Germinal center (tissue), 1 donor: ENCODE measurements at places on chromosomes 12 and 14.
A peak's percentile ranks its signal among the peaks of the same experiment; 100 is the strongest.

DNA sequence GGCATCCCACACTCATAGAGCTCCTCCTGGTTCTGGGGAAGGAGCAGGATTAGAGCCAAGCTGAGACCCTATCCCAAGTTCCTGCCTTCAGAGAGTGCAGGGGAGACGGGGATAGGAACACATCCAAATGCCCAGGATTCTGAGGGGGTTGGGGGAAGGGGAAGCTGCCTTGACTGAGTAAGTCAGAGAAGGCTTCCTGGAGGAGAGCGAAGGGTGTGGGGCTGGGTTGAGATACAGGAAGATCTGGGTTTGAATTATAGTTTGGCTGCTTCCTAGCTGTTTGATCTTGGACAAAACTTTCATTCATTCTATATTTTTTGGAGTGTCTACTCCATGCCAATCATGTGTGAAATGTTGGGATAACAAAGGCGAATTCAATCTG lies 8.0 kb upstream of the AQP2 start:
- no peak for DNase-seq

- no peak for DNase-seq
Measured at GRCh38 chr14:53175375-53175774, 22.3 kb upstream of the DDHD1 start.

GRCh38 chr14:52455291-52456088 lies 96.8 kb downstream of the TXNDC16 start:
- DNase-seq = no peak

DNA sequence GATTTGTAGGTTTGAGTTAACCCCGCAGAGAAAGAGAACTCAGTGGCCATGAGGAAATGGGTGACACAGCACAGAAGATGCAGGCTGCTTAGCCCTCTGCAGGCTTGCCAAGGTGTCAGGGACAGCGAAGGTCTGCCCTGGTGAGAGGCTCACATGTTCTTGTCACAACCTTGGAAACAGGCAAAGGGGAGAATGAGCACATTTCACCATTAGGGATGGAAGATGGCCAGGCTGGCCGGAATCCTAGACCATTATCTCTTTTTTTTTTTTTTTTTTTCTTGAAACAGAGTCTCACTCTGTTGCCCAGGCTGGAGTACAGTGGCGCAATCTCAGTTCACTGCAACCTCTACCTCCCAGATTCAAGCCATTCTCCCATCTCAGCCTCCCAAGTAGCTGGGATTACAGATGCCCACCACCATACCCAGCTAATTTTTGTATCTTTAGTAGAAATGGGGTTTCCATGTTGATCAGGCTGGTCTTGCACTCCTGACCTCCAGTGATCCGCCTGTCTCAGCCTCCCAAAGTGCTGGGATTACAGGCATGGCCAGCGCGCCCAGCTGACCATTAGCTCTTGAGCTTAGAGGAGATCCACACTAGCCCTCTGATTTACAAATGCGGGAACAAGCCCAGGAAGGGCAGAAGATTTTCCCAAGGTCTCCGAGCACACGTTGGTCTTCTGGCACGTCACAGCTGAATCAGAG lies 34.6 kb downstream of the LTBP2 start:
- DNase-seq = no peak

GRCh38 chr12:4037747-4038312 lies 164.6 kb upstream of the PARP11 start:
- no peak for DNase-seq

- no peak for DNase-seq
Measured at GRCh38 chr14:42950363-42950762, 1343.7 kb downstream of the LRFN5 start.

- DNase-seq = no peak
Measured at GRCh38 chr14:31075144-31075543, 49.0 kb upstream of the STRN3 start.

DNA sequence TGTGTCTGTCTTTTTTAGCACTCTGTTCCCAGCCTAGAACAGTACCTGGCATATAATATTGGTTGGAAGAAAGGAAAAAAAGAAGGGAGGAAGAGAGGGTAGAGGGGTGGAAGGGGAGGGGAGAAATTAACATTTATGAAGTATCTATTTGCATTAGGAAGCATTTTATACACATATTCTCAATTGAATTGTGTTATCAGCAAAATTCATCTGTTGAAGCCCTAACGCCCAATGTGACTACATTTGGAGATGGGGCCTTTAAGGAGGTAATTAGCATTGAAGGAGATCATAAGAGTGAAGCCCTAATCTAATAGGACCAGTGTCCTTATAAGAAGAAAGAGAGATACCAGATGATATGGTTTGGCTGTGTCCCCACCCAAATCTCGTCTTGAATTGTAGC lies 30.2 kb upstream of the FICD start:
- no peak for DNase-seq

- DNase-seq = peak; percentile 22
Measured at GRCh38 chr12:122265476-122265875, 818 bp downstream of the VPS33A start.

- DNase-seq = no peak
Measured at GRCh38 chr14:86596024-86596423, 1066.1 kb downstream of the FLRT2 start.

- no peak for DNase-seq
Measured at GRCh38 chr12:91074154-91074709, 16.4 kb upstream of the KERA start.

DNA sequence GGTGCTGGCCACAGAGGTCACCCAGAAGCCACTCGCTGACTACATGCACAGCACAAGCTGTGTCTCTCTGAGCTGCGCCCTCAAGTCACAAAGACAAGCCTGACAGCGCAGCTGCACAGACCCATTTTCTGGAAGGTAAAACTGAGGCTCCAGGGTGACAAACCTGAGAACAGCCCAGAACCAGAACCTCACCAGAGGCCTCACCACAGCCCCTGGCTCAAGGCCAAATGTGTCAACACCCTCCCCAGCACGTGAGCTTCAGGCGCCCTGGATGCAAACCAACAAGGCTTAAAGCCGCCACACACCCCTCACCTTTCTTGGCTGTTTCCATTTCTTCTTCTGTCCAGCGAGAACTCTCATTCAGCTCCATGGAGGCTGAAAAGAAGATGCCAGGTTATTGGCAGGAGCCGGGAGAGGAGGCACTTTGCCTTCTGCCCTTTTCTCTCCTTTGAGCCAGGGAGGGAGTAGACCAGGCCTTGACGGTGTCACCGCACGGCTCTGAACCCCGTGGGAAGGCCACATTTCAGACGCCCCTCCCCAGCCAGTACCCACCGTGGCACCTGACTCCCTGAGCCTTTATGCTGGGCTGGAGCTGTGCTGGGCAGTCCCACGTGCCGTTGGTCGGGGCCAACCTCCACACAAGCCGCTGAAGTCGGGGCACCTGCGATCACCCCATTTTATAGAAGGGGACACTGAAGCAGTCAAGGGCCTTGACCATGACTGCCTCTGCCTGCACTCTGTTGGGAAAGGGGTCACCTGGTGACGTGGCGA lies 103.1 kb downstream of the RFLNA start:
- DNase-seq = no peak

GRCh38 chr14:87483271-87484260 lies 509.4 kb downstream of the GALC start:
- DNase-seq = no peak

- no peak for DNase-seq
Measured at GRCh38 chr12:85281636-85282312, 1.8 kb downstream of the ALX1 start.

DNA sequence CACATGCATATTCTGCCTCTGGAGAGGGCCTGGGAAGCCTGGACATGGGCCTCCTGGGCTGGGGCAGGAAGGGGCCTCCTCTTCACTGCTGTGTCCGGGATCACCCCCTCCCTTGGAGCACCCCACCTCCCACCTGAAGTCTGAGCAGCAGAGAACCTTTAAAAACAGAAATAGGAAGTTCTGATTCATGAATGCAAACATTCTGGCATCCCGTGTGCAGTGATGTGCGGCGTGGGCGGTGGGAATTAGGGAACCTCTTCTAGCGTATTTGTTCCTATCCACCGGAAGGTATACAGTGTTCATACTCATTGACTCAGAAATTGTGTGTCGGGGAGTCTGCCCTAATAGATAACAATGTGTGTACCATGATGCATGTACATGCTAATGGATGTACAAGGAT lies 46.2 kb downstream of the C14orf132 start:
- no peak for DNase-seq

DNA sequence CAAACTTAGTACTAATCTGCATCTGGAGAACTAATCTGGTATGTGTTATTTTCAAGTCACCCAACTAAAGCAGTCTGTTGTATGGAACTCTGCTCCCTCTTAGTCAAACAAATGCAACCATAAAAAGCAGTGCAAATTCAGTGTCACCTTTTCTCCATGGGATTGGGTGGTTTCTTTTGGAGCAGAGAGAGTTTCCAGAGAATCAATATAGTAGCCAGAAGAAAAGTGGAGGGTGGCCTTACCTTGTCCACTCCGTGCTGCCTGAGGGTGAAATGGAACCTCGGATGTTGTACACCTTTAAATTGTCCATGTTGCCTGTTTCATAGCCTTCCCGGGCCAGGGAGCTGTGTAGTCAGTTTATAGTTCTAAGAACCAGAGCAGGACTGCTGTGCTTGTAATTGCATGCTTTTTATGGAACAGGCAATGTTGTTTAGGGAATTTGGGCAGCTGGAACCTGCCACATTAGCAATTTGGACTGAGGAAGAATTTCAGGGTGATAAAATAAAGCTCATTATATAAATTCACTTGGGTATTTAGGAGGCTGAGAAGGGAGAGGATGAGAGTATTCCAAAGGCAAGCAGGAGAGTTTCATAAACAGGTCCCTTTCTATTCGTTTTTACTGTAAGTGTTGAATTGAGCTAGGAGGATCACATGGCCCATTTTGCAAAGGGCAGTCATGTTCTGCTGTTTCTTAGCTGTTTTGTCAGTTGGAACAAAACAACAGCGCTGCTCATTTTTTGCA lies 60.5 kb downstream of the CRADD start:
- DNase-seq = no peak

GRCh38 chr14:34640826-34641225 lies 10.9 kb upstream of the SNX6 start:
- no peak for DNase-seq

DNA sequence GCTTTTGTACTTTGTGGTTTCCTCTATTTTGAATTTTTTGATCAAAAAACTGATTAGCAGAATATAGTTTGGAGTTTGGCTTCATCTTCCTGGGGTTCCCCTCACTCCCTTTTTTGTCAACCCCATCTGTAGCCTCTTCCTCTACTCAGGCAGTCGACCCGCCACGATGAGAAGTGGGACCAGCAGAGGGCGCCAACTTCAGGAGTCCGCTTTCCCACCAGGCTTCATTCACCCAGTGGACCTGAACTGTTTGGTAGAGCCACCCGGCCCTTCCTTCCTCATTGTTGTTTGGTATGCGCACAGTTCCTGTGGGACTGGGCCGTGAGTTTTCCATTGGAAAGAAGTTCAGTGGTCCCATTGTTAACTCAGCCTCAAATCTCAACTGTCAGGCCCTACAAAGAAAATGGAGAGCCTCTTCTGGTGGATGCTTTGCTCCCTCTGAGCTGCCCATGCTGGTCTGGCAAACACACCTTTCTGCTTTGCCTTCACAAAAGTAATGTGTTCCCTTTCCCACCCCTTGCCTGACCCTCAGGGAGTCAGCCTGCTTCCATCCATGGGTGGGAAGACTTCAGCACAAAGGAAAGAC lies 21.7 kb downstream of the TMBIM6 start:
- DNase-seq = peak; percentile 79

DNA sequence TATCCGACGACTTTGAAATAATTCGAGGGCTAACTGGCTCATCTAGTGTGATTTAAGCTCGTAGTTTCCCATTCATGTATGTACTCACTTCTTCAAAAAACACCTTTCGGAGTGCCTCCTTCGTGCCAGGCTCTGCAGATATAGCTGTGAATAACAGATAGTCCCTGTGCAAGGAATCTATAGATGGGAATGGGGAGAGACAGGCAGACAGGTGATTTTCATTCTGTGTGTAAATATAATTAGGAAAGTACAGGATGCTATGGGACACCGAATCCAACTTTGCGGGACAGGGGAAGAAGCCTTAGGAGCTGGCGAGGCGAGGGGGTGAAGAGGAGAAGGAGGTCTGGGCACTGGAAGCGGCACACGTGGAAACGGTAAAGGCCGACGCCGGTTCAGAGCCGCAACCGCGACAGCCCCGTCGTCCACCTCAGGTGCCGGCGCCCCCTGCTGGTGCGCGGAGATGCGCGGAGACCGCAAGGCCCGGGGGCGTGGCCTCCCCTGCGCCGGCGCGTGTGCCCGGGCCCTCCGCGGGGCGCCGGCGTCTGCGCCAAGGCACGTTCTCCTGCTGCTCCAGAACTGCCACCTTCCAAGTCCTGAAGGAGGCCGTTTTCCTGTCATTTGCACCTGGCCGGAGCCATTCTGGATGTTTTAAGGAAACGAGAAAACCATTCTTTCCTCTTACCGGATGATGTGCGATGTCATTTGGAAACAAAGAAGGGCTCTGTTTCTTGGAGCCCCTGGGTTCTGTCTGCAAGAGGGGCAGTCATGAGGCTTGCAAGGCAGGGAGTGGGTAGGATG lies 18.0 kb upstream of the CACNA1C start:
- DNase-seq = peak; percentile 91

- DNase-seq = no peak
Measured at GRCh38 chr14:103576371-103577024, 13.7 kb downstream of the COA8 start.

DNA sequence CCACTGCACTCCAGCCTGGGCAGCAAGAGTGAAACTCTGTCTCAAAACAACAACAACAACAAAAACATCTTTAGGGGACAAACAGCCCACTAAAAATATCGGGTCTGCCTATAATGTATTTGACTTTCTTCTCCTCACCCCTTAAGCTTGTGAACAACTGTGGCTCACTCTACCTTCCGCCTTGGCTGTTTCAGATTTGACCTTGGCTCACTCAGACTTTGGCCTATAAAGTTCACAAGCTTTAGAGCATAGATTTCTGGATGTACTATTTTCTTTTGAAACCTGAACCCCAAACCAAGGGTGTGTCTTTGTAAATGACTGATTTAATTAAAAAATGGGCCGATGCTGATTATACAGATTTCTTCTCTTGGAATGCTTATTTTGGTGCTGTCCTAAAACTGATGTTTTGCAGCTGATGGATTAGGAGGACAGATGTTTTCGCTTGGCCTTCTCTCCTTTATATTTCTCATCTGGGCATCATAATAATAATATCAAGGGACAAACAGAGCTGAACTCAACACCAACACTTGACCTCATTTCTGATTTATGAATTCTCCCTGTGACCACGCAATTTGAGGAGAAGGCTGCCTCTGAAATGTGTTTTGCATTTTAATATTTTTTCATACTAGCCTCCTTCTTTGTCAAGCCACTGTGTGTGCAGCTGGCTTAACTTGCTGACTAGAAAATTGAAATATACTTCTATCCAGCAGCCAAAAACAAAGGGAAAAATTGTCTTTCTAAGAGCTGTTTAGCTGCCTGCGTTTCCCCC lies 40.2 kb upstream of the RASSF3 start:
- no peak for DNase-seq
